ENCODE measurements at places on chromosomes 4 and X.

DNA sequence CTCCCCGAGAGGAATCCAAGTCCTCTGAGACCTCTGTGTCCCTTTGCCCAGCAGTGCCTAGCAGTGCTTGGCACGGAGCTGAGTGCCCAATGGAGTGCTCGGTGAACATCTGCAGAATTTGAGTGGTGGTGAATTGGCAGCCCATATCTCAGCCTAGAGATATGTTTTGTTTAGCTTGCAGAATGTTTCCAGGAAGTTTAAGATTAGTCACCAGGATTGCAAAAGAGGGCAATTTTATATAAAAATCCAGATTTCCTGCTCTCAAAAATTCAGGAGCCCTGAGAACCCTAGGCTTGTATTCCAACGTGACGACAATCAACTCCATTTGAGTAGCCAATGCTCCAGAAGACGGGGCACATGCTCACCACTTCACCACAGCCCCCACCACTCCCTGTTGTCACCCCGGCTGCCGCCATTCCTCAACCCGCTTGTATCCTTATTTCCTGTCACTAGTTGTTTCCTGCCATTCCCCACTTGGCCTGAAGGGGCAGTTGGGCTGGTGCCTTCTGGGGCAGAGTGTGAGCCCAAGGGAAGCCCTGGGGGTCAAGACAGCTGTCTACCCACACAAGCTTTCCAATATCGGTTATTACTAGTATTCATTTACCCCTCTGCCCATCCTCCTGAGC lies 116.9 kb downstream of the EFNB1 start:
- DNase-seq: no peak

GRCh38 chr4:157389741-157390140 lies 169.2 kb downstream of the GRIA2 start:
- no peak for DNase-seq

DNA sequence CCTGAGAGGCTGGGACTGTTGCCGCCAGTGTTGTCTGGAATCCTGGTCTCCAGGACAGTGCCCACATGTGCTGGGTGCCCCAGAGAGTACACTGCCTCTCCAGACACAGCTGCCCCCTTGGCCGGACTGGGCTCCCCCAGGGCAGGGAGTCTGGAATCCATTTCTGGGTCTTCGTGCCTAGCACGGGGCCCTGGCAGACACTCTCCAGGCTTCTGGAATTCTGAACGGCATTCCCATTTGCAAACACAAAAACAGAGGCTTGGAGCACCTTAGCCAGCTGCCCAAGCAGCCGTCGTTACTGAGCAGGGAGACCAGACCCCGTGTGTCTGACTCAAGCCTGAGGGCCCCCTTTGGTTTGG lies 20.8 kb downstream of the HMX1 start:
- no peak for DNase-seq

DNA sequence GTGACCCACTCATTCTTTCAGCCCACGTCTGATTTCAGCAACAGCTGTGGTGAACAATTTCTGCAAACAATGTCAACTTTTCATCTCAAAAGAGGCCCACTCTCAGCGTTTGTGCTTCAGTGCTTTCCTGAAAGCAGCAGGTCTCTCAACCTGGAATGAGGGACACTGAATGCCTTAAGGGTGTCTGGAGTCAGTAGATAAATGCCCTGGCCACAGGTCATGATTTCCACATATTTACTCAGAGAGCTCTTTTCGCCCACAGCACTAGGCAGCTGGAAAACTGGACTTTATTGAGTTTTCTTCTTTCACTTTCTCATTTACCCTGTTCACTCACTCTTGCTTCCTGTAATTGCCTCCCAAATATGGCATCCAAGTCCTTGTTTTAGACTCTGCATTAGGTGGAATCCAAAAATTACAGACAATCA lies 52.8 kb downstream of the NPFFR2 start:
- DNase-seq: no peak

- no peak for DNase-seq
Measured at GRCh38 chr4:82998898-82999297, 11.7 kb downstream of the LIN54 start.

- DNase-seq: no peak
Measured at GRCh38 chr4:13498469-13498868, 14.3 kb upstream of the RAB28 start.

DNA sequence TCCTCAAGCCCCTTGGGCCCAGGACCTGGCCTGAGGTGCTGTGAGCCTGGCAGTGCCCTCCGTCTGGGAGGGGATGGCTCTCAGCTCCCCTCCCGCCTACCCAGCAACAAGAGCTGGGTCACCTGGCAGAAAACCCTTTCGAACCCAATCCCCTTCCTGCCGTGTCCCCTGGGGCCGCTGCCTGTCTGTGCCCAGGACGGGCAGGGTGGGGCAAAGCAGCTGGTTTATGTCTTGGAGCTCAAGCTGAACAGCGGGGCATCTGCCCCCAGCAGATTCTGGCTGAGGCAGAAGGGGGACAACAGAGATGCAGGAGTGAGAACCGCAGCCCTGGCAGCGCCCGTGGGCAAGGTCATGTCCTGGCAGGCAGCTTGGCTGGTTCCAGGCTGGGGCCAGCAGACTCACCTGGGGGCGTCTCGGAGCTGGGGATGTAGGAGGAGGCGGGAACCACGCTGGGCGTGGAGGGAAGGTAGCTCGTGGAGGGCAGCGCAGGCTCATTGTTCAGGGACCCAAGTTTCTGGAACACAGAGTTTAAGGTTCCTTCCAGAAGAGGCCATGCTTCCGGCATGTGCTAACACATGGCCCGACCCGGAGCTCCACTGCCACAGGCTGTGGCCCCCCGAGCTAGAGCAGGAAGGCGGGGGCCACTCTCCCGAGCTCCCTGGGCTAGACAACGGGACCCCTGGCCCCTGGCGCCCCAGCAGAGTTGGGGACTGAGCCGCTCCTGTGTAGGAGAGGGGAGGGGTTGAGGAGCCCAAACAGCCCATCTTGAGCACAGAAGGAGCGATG lies 24.2 kb downstream of the NELFA start:
- DNase-seq: no peak

DNA sequence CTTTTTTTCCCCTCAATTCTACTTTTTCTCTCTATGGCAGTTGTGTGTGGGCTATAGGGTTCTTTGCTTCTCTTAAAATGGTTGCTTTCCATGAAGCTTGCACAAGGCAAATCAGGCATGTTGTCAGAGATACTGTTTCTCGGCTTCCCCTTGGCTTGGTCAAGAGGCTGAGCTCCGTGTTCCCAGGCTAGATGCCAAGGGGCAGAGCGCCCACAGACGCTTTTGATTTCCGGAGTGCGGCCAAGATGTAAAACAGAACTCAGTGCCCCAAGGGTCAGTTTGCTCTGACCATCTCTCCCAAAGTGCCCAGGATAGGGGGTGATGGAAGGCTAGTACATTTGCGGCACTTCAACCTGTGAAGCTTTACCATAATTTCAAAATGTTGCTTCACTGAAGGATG lies 64.2 kb upstream of the DIPK2B start:
- no peak for DNase-seq

- no peak for DNase-seq
Measured at GRCh38 chrX:10055430-10055829, 88.3 kb downstream of the CLDN34 start.

- no peak for DNase-seq
Measured at GRCh38 chr4:126874533-126874932, 758.2 kb upstream of the INTU start.

GRCh38 chrX:133346026-133346425 lies 69.3 kb downstream of the GPC4 start:
- no peak for DNase-seq

DNA sequence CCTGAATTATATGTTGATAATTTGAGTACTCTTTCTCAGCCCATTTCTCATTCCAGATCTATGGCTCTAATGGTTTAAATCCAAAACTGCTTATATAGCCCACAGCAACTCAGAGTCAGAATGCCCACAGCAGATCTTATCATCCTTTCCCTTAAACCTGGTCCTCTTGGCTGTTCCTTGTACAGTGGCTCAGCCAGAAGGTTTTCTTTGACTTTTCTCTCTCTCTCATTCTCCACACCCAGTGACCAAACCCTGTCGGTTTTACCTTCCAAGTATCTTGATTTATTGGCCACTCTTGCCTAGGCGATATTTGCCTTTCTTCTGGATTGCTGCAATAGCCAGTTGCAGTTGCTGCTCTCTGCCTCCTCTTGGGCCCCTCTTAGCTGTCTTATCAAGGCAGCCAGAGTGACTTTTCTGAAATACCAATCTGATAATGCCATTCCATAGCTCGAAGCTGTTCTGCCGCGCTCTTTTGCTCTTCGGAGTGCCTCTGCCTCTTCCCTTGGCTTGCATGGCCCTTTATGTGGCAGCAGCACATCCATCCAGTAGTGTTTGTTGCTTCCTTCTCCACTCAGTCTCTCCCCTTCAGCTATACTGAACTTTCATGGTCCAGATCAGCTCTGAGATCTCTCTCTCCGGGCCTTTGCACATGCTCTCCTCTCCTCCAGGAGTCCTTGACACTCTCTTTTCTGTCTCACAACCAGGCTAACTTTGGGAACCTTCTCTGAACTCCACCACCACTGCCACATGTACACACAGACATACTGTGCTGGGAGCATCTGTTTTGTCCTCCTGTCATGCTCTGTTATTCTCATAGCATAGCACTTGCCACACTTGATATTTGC lies 11.8 kb downstream of the GAB1 start:
- DNase-seq: no peak

- no peak for DNase-seq
Measured at GRCh38 chr4:158940271-158940670, 162.6 kb upstream of the RAPGEF2 start.

DNA sequence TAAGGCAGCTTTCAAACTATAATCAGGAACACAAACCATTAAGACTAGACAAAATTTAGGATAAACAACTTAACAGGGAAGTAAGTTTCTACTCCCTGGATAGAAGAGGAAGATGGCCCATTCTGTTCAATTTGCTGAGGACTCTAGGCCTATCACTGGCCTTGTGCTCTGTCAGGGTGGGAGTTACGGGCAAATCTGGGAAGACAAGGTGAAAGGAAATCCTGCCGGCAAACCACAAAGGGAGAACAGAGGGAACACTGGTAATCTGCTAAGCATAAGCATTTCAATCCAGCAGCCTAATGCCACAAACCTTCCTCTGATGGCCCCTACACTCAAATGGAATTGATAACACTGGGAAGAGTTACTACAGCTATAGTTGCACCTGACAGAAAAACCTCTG lies 8.3 kb downstream of the GPR82 start:
- no peak for DNase-seq

DNA sequence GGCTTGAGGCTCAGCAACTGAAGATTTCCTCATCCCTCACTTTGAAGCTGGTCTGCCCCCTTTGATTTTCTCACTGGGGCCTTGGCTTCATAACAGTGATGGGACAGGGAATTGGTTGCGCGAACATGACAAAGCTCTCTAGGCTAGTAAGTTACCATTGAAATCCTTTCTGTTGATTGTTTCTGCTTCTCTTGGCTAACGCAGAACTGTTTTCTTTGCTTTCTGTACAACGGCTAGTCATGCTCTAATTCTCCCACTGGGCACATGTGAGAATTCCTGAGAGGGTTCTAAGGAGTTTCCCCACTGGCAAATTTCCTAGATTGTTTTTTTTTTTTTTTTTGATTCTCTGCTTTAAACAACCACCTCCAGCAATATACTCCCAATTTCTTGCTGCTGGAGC lies 738.6 kb downstream of the PCDH7 start:
- DNase-seq: no peak

- no peak for DNase-seq
Measured at GRCh38 chr4:112214390-112215264, 17.0 kb upstream of the AP1AR start.

DNA sequence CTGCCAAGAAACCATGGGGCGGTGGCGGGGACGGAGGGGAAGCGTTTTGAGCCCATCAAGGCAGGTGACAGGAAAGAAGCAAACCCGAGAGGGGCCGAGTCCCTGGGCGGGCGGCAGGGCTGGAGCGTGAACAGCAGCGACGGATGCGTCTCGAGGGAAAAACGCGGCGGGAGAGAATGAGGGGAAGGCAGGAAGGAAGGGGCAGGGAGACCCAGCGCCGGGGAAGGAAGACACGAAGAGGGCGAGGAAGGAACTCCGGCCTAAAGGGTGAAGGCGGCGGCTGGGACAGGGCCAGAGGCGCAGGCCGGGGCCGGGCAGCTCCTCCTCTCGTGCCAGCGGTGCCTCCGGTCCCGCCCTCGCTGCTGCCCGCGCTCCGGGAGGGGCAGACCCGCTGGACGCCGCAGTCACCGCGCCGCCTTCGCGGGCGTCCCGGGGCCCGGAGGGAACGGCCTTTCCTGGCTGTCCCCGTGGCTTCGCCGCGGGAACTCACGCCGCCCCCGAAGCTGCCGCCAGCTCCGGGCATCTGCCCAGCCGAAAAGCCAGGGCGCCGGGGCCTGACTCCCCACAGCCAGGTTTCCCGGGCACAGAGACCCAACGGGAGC lies 751 bp upstream of the RGS12 start:
- DNase-seq: no peak

GRCh38 chr4:131632877-131633276 lies 1516.2 kb upstream of the PCDH10 start:
- DNase-seq: no peak

DNA sequence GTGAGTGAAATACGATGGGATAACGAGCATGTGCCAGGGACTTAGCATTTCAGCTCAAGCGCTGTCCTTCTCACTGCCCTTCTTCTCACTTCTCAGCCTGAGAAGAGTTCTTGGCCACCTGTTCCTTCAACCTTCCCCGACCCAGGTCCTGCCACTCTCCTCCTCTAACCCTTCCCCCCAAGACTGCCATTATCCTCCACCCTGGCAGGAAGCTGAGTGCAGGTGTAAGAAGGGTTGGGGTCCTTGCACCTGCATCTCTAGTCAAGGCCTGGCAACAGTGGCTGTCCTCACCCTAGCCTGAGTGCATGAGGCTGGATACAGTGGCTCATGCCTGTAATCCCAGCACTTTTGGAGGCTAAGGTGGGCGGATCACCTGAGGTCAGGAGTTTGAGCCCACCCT lies 19.9 kb upstream of the STIM2 start:
- no peak for DNase-seq

GRCh38 chr4:108175966-108176365 lies 7.2 kb upstream of the LEF1 start:
- no peak for DNase-seq

DNA sequence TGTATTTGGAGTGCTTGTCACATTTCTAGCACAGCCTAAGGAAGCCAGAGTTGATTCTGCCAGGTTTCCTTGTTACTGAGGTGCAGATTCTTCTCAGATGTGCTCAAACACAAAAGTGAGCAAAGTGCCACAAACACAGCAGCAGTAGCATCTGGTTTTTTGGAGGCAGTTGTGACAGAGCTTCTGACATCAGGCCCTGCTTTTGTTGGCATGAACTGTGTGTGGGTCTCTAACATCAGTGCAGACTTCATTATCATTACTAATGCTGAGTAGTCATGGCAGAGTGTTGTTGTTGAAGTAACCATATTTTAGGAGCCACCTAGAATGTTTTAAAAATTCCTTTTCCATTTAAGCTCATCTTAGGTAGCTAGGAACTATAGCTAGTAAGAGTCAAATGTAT lies 656.6 kb downstream of the ANKRD50 start:
- no peak for DNase-seq

GRCh38 chr4:123619895-123620294 lies 223.3 kb downstream of the SPRY1 start:
- no peak for DNase-seq

- no peak for DNase-seq
Measured at GRCh38 chr4:60948008-60948407, 252.1 kb upstream of the ADGRL3 start.
